ENCODE measurements at places on chromosomes 5 and 9. TPM values are rescaled to one million over a fixed set of nuclear protein-coding genes. Genes with fewer than 3 reads are reported as not detected.

DNA sequence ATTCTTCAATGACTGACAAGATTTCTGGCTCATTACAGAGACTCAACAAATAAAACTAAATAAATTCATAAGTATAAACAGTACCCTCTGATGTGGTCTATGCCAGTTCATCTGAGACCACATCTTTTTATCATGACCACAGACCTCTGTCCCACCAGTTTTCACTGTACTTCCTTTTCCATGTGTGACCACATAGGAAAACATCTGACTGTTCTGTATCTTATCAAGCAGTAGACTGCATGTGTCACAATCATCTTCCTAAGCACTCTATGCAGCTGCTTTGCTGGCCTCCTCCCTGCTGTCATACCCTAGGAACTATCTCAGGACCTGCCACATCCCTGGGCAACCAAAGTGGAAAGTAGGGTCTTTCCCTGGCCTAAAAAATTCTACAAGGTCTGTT, 205.0 kb upstream of the ZNF462 start:
- no peak for DNase-seq

DNA sequence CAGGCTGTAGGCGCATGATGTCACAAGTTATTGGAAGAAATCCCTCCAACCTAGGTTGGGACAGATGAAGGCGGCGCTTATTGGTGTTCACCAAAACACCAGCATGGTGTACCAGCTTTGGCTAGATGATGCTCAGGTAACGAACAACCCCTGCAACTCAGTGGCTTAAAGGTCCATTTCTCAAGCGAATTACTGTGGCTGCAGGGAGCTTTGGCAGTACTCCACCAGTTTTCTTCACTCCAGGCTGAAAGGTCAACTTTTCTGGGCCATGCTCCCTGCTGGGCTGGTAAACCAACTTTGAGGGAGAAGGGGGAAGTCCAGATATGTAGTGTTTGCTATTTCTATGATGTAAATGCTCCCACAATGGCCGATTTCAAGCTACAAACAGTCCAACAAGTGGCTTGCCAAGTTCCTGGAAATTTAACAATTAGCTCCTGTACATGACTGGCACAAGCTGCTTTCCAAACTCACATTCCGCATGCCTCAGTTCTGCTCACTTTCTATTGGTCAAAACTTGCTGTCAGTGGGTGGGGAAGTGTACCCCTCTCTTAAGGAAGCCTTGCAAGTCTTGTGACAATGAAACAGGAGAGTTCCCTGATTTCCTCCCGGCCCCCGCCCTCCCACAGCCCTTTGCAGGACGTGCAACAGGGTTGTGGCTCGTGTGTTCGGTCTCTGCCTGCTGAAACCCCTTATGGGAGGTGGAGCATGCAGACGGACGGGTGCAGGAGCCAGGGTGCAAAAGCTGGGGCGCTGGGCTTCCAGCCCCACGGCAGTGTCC, 588 bp upstream of the ZBED3 start:
- no peak for DNase-seq

- no peak for DNase-seq
These were observed 19.4 kb upstream of the C1QTNF3 start for GRCh38 chr5:34062419-34062818.

DNA sequence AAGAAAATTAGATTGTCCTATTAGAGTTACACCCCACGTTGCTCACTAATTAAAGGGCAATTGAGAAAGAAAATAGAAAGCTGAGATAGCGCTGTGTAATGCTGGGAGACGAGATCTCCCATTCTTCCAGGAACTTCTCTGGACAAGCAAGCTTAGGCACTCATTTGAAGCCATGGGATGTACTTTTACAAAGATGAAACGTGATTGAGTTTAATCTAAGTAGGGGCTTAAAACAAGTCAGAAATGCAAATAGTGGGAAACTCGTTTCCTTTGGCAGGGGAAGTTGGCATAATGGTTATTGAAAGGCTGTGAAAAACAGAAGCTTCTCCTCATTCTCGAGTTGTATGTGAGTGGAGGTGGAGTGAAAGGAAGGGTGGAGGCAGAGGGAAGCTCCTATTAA, 3.7 kb downstream of the PRDM6 start:
- DNase-seq: no peak

The FOXD4L6 gene
- not detected for total RNA-seq

GRCh38 chr5:89992201-89992600, 417.4 kb downstream of the CETN3 start:
- DNase-seq: no peak

DNA sequence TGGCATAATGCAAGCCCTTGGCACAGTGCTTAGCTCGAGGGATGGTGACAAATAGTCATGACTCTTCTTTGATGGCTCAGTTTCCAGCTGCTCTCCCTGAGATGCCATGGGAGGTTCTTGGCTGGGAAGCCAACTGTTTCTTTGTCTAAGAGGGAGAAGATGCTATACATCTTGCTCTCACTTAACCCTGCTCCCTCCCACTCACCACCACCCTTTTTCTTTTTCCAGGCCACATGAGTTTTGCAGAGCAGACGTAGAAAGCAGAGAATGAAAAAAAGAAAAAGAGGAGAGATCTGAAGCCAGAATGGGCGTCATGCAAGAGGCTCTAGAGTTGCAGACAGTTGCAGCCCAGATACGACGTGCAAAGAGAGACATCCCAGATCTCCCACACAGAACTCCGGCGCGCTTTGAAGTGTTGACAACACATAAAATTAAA, 160.5 kb downstream of the FGF18 start:
- no peak for DNase-seq

DNA sequence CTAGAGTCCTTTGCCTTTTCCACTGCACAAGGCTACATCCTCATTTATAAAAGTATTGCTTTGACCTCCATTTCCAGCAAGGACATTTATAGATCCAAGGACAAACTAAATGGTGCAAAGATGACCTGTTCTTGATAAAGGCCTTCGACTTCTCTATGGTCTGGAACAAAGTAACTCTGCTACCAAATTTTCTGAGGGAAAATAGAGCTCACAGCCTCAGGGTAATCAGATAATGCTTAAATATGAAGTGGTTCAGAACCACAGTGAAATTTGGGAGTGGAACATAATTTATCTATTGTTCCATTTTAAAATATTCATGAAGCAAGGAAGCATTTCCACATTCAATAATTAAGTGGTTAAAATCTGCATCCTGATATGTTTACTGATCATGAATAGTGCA, 137.5 kb downstream of the TTLL11 start:
- DNase-seq: no peak

The DAB2 gene
- total RNA-seq: 6.5 TPM

The KCTD16 gene
- not detected for total RNA-seq

The TRIP13 gene
- total RNA-seq: 58.3 TPM

DNA sequence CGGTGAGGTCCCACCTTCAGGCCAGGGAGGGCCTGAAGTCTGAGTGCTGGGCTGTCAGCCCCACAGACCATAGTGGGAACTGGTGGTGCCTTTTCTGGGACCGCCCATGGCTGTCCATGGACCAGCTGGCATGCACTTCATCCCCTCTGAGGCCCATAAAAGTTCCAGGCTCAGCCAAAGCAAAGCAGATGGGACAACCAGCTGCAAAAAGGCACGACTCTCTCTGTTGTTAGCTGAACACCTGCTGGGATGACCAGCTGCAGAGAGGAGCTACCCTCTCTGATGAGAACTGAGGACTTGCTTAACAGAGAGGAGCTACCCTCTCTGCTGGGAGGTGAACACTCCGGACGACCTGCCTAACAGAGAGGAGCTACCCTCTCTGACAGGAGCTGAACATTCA, 844.3 kb upstream of the DMAC1 start:
- DNase-seq: no peak

The ESM1 gene
- 18.1 TPM for total RNA-seq

The SLC25A2 gene
- not detected for total RNA-seq

DNA sequence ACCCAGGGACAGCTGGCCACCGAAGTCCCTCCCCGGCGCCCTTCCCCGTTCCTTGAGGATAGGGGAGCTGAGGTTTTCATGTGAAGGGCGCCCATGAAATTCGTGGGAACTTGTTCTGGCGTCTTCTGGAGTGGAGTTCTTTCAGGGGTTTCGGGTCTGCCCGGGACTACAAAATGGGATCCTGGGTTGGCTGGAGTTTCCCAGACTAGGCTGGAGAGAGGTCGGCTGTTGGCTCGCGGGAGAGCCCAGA, 3.6 kb upstream of the RGMB start:
- DNase-seq: peak; percentile 50

GRCh38 chr5:116142495-116142894, 57.7 kb downstream of the COMMD10 start:
- no peak for DNase-seq

DNA sequence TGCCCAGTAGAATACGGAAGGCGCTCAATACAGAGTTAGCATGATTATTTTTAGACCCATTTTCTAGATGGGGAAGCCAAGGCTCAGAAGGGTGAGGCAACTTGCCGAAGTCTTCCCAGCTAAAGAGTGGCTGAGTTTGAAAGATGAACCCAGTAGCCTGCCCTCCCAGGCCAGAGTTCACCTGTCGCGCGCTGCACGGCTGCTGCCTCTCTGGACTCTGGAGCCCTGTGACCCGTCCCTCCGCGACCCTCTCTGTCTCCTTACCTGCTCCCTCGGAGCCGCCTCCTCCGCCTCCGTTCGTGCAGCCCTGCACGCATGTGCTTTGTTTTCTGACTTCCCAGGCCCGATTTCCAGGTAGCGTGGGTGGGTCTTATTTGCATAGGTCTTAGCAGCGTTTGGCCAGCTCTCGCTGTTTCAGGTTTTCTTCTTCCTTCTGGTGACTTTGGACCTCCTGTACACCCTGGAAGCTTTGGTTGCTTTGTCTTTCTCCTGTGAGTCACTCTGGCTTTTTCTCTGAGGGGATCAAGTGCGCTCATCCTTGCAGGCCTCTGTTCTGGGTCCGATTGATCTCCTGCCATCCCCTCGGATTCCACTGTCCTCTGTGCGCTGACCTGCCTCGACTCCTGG, at the start of gene RNF183:
Gene RNF183 (minus strand): TSS at position 585 of the 627 bp plus-strand sequence. CDS start 5,192 bp downstream, outside the sequence.
- no peak for DNase-seq

The LCN1 gene
- not detected for total RNA-seq

- DNase-seq: no peak
These were observed 391.1 kb downstream of the TLE4 start for GRCh38 chr9:79962836-79963235.

GRCh38 chr5:158731014-158731413, 368.7 kb downstream of the EBF1 start:
- DNase-seq: no peak

DNA sequence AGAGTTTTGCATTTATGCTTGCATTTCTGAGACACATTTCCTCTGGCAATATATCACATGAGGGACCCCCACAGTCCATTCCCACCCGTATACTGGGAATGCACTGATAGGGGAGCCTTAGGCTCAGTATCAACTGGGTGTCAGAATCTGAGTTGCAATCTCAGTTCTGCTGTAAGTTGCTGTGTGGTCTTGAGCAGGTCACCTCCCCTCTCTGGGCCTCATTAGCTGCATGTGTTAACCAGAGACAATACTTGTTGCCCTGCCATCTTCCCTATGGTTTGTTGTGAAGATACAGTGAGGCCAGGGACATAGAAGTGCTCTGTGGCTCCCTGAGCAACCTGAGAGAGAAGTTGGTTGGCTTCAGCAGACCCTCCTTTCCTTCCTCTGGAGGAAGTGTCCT, 55.7 kb upstream of the TGFBR1 start:
- no peak for DNase-seq

GRCh38 chr5:62650197-62650596, 71.6 kb downstream of the LRRC70 start:
- DNase-seq: peak; percentile 13

The IFNE gene
- total RNA-seq: 1.4 TPM

DNA sequence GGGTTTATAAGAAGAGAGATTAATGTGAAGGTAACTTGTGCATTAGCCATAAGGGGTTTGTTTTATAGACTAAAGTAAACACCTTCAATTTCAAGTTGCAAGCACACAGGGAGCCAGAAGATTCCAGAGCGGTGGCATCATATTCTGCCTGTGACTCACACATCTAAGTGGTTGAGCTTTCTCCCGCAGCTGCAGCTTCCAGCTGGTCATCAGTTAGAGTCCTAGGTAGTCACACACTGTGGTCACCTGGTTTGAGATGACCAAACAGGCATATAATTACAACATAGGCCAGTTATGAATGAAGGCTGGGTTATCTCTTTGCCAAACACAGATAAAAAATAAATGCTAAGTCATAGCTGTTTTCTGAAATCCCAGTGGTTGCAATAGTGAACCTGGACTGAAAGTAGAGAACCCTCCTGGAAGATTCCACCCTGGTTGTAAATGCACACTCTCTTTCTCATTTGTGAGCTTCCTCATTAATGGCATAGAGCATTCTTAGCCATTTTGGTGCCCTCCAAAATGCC, 171.3 kb downstream of the GDNF start:
- DNase-seq: peak; percentile 96
